ENCODE measurements at places on chromosomes 6 and 20. TPM values are rescaled to one million over a fixed set of nuclear protein-coding genes. Genes with fewer than 3 reads are reported as not detected.

GRCh38 chr6:93701526-93701925 is 282.2 kb upstream of the EPHA7 start:
- DNase-seq, result no peak

- DNase-seq, result no peak
Observed at GRCh38 chr6:38100380-38100779, 280.9 kb downstream of the ZFAND3 start.

GRCh38 chr6:151497905-151498304 is 4.1 kb downstream of the CCDC170 start:
- no peak for DNase-seq

GRCh38 chr6:148866657-148867268 is 119.9 kb downstream of the UST start:
- DNase-seq, result no peak

- DNase-seq, result no peak
Observed at GRCh38 chr20:50182346-50182745, 8.3 kb upstream of the CEBPB start.

DNA sequence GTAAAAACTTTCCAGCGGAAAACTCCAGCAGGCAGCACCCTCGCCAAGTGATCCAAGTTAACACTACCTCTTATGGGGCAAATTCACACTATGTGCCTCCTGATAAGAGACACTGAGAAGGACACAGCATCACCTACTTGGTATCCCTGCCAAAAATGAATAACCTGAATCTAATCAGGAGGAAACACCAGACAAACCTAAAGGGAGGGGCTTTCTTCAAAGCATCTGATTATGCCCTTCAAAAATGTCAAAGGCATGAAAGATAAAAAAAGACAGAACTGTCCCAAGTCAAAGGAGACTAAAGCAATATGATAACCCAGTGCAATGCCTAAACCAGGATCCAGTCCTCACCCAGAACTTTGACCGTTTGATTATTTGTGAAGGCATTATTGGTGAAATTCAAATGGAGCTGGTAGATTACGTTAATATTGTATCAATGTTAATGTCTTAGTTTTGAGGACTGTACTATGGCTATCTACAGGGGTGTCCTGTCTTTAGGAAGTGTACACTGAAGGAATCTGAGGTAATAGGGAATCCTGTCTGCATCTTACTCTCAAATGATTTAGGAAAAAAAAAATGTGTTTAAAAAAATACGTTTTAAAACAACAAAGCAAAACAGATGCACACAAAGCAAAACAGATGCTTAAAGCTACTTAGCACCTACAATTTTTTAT is 8.3 kb downstream of the TBC1D7 start:
- no peak for DNase-seq

DNA sequence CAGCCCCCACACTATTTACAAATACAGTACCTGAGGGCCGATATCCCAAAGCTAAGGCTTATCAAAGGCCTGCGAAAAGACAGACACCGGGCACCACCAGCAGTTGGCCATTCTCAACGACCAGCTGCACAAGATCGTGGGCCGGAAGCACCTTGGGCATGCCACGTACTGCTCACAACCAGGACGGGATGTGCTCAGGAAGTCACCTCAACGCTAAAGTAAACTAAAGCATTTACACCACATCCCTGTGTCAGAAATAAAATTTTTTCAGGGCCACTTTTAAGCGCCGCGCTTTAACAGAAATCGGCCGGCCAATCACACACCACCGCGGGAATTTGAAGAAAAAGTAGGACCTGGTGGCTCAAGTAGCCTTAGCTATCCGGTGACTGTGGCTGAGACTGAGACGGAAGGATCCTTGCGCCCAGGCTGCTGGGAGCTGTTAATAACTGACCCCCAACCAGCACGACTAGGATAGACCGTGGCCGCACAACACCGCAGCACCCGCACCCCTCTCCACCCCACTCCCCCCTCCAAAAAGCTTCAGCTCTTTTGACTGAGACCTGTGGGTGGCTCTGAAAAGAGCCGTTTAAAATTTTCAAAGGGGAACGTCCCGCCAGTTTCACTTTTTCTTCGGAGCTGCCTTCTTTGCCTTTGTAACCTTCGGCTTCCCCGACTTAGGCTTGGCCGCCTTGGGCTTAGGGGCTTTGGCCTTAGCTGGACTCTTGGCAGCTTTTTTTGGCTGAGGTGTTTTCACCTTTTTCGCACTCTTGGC is 131.2 kb upstream of the BTN3A2 start:
- DNase-seq, result peak; percentile 35

- DNase-seq, result no peak
Observed at GRCh38 chr6:5217356-5217755, 43.4 kb downstream of the LYRM4 start.

GRCh38 chr6:158649289-158650143 is at the start of gene SYTL3:
Gene SYTL3, plus strand, starts transcription at chr6:158650054. Its CDS starts 13,215 bp downstream, at chr6:158663269.
- DNase-seq, result no peak

DNA sequence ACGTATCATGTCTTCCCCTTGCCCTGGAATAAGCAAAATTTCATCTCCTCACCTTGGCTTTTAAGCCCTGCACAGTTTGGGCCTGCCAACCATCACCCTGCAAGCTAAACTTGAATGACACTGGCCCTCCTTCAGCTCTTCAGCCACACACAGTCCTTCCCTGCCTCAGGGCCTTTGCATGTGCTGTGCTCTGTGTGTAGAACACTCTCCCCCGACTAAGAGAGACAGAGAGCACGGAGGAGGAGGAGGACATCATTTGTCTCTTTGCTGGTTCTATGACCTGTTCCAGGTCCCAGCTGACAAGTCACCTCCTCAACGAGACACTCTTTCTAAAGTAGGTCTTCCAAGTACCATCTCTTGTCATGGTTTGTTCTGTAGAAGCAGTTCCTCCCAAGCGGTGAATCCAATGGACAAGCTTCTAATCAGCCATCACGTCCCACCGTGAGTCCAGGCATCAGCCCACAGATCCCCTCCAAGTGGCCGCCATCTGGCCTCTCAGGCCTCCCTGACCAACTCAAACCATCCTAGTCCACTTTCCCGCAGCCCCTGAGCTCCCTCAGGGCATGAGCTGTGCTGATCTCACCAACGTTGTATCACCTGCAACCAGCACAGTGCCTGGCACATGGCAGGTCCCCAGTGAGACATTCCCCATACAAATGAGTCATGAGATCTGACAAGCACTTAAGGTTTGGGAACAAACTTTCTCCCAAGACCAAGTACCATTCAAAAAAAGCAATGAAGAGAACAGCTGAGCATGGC is 30.5 kb downstream of the NFATC2 start:
- DNase-seq, result no peak

- DNase-seq, result peak; percentile 86
Observed at GRCh38 chr6:158002951-158003853, 21.5 kb downstream of the SYNJ2 start.

DNA sequence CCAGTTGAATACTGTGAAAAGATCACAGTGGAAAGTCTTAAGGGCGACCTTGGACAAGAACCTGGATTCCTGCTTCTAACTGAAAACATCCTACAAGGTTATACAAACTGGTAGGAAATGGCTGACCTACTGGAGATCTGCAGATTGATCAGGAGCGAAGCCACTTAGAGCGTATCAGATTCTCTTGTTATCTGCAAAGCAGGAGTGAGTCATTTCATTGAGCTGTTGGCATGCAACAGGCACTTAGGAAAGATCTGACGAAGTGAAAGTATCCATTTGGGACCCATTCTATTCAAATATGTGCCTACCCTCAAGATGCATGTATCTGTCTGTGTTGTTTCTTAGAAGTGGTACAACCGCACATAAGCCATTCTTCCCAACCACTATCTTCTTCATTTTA is 131.2 kb upstream of the RIN2 start:
- no peak for DNase-seq

DNA sequence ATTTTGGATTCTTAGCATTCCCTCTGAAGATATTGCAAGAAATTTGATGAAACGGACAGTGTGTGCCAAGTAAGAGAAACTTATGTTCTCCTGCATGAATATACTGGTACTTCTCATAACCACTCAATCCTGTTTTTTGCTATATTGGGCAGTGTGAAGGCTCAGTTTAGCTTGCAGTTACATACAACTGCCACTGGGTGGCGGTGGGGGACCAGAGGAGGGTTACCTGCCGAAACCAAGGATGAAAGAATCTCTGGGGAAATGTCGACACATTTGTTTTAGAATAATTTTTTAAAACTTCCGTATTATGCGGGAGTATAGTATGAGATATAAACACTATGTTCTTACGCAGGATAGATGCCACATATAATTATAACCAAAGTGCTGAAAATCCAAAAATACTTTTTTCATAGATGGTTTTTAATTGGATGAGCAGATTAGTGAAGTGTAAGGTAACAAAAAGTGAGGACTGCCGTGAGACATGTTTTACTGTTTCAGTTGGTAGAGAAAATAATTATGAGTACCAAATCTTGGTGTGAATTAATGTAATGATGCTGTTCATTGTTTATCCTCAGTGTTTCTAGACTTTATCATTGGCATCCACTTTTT is 9.7 kb downstream of the TRMT11 start:
- DNase-seq, result peak; percentile 46

DNA sequence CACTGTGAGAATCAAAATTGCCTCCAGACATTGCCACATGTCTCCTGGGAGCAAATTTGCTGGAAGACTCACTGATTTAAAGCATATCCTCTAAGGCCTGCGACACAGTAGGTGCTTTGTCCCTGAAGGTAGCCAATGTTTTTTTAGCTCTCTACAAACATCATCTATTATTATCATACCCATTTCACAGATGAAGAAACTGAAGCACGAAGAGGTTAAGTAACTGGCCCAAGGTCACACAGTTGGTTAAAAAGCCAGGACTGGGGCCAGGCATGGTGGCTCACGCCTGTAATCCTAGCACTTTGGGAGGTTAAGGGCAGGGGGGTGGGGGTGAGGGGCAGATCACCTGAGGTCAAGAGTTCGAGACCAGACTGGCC is 12.4 kb downstream of the SLC13A3 start:
- DNase-seq, result no peak

DNA sequence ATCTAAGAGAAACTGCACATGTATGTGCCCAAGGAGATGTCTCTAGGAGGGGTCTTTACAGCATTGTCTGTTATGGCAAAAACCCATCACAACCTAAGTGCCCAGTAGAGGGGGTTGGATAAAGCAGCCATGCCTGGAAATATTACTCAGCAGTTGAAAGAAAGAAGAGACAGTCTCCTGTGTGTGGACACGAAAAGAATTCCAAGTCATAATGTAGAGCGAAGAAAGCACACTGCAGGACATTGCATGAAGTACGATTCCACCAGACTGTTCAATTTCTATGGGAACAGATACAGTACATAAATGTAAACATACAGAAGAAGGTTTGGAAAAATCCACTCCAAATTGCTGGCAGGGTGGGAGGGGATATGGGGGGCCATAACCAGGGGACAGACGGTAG is 7.3 kb upstream of the TGM2 start:
- no peak for DNase-seq

GRCh38 chr6:131182991-131183425 is 47.7 kb downstream of the AKAP7 start:
- no peak for DNase-seq

DNA sequence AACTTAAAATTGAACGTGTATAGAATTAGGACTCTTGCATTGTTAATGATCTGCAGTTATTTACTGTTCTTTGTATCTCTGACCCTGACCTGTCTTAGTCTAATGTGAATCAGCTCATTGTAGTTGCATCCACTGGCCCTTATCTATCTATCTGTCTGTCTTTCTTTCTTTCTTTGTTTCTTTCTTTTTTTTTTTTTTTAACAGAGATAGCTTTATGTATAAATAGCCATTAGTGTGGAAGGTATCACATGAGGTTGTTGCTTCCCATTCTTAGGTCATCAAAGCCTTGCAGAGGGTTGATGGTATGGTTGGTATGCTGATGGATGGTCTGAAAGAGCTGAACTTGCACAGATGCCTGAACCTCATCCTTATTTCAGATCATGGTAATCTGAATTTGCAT is 59.9 kb downstream of the ENPP1 start:
- DNase-seq, result no peak

The CENPB gene
- 67.4 TPM for polyA plus RNA-seq

The GABRR1 gene
- polyA plus RNA-seq, result not detected

The DUSP15 gene
- polyA plus RNA-seq, result 11.0 TPM

The ESF1 gene
- polyA plus RNA-seq, result 11.9 TPM

The ECT2L gene
- polyA plus RNA-seq, result 0.23 TPM

The SMOC2 gene
- polyA plus RNA-seq, result 16.7 TPM

The TNF gene
- polyA plus RNA-seq, result 0.23 TPM

The CAGE1 gene
- not detected for polyA plus RNA-seq

The TRIM26 gene
- polyA plus RNA-seq, result 19.6 TPM

The TMEM74B gene
- polyA plus RNA-seq, result 7.8 TPM

The DZANK1 gene
- 0.79 TPM for polyA plus RNA-seq

The ERVFRD-1 gene
- 0.05 TPM for polyA plus RNA-seq

Measured in right cardiac atrium (tissue), 5 donors.